B cell (primary cell): ENCODE measurements at places on chromosomes 11 and 22. TPM values are rescaled to one million over a fixed set of nuclear protein-coding genes. Genes with fewer than 3 reads are reported as not detected.
A peak's percentile ranks its signal among the peaks of the same experiment; 100 is the strongest.

GRCh38 chr22:23356094-23356493 is 175.8 kb downstream of the BCR start:
- DNase-seq: no peak

Gene MOGAT2
- total RNA-seq: 0.12 TPM in 1 of 2 replicates, not detected in the other

DNA sequence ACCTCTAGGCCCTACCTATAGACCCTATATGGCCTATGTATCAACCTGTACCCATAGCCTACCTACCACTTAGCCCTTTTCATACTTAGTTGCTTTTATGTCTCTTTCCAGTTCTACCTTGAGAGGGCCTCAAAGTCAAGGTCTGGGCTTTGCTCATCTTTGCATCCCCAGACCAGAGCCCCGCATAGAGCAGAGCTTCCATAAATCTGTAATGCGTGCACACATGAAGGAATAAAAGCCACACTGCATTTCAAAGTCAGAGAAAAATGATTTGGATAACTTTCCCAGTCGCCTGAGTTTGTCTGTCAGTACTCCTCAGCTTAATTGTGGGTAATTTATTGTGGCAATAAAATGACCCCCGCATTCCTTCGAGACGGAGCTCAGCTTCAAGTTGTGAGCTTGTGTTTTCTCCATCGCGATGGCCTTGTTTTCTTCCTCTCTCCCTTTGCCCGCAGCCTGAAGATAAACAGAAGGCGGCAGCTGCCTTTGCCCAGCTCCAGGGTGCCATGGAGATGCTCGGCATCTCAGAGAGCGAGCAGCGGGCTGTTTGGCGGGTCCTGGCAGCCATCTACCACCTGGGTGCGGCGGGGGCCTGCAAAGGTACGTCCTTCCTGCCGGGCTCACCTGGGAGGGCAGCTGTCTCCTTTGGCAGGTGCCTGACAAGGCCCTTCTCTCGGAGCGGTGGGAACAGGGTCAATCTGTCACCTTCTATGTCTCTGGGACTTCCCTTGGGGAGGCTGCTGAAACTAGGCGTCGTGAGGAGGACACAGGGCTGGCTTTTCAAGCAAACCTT is 55.7 kb downstream of the MYO18B start:
- no peak for DNase-seq

Gene CARD10
- not detected in 2 replicates for total RNA-seq

GRCh38 chr22:43477966-43478365 is 66.2 kb downstream of the MPPED1 start:
- no peak for DNase-seq

Gene CATSPERZ
- total RNA-seq: not detected in 2 replicates

Gene BAIAP2L2
- total RNA-seq: 0.96 and 1.3 TPM in 2 replicates

- DNase-seq: peak; percentile 89
Measured at GRCh38 chr11:108224911-108225786, 2.3 kb downstream of the ATM start.

Gene OR52B6
- not detected in 2 replicates for total RNA-seq

GRCh38 chr11:293271-293851 is 4.4 kb downstream of the PGGHG start:
- DNase-seq: no peak
